ENCODE measurements at places on chromosomes 16 and 17.

GRCh38 chr17:4476511-4477070 is 22.1 kb upstream of the SPNS2 start:
- DNase-seq, result no peak

DNA sequence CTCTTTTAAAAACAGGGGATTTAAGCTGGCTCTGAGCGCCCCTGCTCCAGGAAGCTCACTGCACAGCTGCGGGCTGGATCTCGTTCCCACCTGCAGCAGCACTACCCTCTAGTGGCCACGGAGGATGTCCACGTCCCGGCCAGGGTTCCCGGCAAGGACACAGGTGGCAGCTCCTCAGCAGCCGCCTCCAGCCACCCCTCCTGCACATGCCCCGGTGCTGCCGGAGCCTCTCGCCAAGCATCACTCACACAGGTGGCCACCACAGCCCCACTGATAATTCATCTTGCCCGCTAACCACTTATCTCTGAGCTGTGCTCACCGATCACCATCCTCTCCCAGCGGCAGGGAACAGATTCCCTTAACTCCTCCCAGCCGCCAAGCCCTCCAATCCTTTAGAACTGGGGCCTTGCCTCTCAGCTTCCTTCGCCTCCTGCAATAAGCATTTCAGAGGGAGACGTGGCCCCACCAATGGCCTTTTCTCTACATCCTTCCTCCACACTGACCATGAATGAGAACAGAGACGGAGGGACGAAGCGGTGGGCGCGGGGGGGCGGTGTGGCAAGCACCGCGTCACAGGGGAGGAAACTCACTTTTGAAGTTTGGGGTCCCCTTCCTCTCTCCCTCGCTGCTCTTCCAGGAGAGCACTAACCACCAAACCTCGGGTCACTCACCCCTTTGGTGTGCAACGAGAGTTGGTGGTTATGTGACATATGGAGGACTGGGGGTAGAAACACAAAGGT is 222.1 kb downstream of the RBFOX3 start:
- DNase-seq, result peak; percentile 18

GRCh38 chr16:84084570-84085270 is 32.0 kb downstream of the MBTPS1 start:
- DNase-seq, result peak; percentile 54

- DNase-seq, result peak; percentile 70
Observed at GRCh38 chr16:72241930-72242329, 70.0 kb upstream of the PMFBP1 start.

- DNase-seq, result peak; percentile 72
Observed at GRCh38 chr16:720447-720989, 428 bp upstream of the ANTKMT start.

DNA sequence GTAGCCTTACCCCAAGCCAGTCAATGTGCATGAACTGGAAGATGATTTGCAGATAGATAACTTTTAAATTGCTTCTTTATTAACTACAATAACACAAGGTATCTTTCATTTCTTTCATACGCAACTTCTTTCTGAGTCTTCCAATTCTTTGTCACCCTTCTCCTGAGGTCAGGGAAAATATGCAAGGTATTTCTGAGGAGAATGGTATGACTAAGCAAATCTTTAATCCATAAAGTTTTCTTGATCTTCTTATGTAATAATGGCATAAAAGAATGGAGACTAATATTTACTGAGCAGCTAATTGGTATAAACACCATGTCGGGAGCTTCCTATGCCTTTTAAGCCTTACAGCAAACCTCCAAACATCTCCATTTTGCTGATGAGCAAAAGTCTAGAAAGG is 438.9 kb downstream of the KCNJ2 start:
- DNase-seq, result no peak

DNA sequence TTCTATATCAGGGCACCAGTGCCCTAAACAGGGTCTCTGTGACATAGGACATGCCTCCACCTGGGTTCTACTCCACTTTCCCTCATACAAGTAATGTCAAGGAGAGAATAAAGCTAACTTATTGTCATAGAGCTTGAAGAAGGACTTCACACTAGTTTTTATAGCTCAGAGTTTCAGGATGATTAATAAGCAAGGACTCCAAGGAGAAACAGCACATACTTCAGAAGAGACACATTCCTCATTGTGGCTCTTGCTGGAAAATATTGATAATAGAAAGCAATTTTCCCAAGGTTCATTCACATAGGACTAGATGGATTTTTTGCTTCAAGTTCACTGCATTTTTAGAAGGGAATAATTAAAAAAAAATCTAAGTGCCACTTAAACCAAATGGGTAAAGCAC is 133.3 kb downstream of the CA10 start:
- peak; percentile 59 for DNase-seq

DNA sequence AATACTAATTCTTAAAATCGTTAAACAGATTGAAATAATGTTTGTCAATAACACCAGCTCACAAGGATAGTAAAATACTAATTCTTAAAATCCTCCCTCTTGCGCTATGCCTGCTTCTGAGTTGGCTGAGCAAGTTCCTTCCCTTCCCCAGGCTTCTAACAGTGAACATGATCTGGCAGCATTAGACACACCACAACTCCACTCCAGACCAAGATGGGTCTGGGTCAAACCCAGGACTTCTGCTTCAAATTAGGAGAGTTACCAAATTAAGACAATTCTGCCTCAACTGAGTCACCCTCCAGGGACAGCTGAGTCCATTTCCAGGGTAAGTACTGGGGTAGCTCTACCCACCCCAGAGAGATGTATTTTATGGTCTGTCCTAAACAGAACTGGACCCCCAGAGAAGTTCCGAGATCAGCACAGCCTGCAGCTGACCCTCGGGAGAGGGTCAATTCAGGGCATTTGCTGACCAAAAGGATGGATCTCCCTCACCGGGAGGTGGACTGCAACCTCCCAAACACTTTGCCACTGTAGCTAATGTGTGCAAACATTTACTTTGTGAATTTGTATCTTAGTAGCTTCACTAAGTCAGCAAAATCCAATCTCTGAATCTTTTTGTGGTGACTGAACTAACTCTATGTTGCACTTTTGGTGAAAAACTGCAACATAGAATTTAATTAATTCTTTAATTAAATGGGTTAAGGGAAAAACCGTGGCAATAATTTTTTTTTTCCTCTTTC is 48.8 kb downstream of the ADCY9 start:
- DNase-seq, result peak; percentile 64

GRCh38 chr17:40777459-40777858 is 4.9 kb downstream of the KRT27 start:
- no peak for DNase-seq

DNA sequence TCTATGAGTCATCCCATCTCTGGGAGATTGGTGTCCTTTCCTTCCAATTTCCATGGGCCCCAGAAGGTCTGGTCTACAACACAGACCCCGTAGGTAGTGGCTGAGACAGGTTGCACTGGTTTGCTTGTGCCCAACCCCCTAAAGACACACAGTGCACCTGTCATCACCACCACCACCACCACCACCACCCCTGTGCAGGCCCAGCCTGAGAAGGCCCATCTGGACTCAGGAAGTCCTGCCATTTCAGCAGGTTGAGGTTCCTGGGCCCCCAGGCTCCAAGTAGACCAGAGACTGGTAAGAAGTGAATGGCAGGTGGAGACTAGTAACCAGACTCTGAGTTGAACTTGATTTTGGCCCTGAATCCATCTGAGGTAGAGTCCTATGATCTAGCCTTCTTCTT is 25.9 kb upstream of the PHB1 start:
- DNase-seq, result no peak
